Hindlimb muscle (tissue), 1 donor: ENCODE measurements at places on chromosomes 2 and 18. TPM values are rescaled to one million over a fixed set of nuclear protein-coding genes. Genes with fewer than 3 reads are reported as not detected.

- DNase-seq = no peak
Measured at GRCh38 chr2:103402944-103403343, 641.1 kb downstream of the TMEM182 start.

GRCh38 chr2:37858400-37858711 lies 66.7 kb upstream of the RMDN2 start:
- DNase-seq = no peak

- no peak for DNase-seq
Measured at GRCh38 chr2:142332196-142332595, 201.4 kb upstream of the LRP1B start.

- DNase-seq = no peak
Measured at GRCh38 chr2:160934991-160935390, 225.2 kb upstream of the TANK start.

DNA sequence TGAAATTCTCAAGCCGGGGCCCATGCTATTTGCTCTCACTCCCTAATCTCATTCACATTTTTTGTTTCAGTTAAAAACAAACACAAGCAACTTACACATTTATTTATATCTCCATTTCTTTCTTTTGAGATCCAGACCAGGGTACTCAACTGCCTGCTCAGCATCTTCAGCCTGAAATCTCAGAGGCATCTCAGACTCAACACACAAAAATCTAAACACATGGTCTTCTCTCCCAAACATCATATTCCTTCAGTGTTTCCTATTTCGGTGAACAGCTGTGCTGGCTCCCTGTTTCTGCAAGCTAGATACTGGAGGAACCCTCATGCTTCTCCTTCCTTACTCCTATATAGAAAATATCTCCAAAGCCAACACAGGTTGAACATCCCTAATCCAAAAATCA lies 11.3 kb upstream of the RTTN start:
- DNase-seq = no peak

GRCh38 chr2:161044095-161044865 lies 115.9 kb upstream of the TANK start:
- DNase-seq = no peak

GRCh38 chr2:234569776-234570430 lies 73.0 kb upstream of the ARL4C start:
- DNase-seq = no peak

Gene MSTN
- 43.1 TPM for polyA plus RNA-seq

Gene TTR
- polyA plus RNA-seq = not detected

Gene UGT1A7
- polyA plus RNA-seq = not detected

Gene CXCR1
- not detected for polyA plus RNA-seq
